ENCODE measurements at places on chromosomes 11 and 22.

- peak; percentile 49 for DNase-seq
Observed at GRCh38 chr11:128549256-128549944, 38.0 kb downstream of the ETS1 start.

DNA sequence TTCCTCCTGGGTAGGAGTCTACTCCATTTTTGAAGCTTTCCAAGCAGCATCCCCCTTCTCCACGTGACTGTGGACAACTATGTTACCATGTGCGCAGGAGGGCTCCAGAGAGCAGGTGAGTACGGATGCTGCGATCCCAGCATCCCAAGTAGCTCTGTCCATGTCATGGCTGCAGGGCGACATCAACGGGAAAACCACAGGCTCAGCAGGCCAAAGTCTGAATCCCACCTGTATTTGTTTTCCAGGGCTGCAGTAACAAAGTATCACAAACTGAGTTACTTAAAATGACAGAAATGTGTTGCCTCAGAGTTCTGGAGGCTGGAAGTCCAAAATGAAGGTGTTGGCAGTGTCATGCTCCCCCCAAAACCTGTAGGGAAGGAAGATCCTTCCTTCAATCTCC lies 40.3 kb downstream of the MCHR1 start:
- no peak for DNase-seq

- no peak for DNase-seq
Observed at GRCh38 chr22:32021716-32022115, 21.3 kb upstream of the SLC5A1 start.

- DNase-seq = peak; percentile 91
Observed at GRCh38 chr22:37818409-37819104, 4.6 kb upstream of the GALR3 start.

GRCh38 chr11:106625566-106625965 lies 392.7 kb downstream of the GUCY1A2 start:
- no peak for DNase-seq

- DNase-seq = peak; percentile 19
Observed at GRCh38 chr11:61962213-61963015, 5.0 kb downstream of the FTH1 start.

DNA sequence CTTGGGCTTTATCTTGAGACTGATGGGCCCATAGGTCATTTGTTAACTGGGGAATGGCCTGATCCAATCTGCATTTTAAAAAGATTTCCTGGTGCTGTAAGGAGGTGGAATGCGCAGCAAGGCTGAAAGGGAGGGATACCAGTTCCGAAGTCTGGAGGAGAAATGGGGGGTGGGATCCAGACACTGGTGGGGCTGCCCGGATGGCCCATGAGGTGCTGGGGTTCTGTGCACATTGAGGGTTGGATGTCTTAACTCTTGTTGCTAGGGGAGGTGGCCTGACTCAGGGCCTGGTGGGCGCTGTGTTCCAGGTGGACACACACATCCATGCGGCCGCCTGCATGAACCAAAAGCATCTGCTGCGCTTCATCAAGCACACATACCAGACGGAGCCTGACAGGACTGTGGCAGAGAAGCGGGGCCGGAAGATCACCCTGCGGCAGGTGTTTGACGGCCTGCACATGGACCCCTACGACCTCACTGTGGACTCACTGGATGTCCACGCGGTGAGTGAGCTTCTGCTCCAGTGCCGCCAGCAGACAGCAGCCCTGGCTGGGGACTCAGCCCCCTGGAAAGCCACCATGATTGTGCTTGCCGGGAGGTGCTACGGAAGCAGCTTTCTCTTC lies 38.1 kb downstream of the AMPD3 start:
- peak; percentile 40 for DNase-seq

- DNase-seq = no peak
Observed at GRCh38 chr11:47254386-47254785, 3.4 kb upstream of the NR1H3 start.

DNA sequence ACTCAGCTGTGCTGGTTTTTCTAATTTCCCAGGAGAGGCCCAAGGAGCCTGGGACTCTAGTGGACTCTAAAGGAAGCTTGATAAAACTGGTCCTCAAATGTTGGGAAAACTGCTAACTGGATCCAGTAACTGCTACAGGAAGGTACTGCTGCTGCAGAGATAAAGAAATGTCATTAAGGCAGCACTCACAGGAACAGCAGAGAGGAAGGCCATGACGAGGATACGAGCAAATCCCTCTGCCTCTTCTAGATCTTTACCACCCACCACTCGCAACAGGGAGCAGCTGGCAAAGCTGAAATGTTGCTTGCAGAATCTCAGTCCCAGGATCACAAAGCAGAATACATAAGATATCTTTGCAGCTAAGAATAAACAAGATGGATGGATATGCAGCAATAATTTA lies 23.5 kb downstream of the TTC28 start:
- DNase-seq = no peak

DNA sequence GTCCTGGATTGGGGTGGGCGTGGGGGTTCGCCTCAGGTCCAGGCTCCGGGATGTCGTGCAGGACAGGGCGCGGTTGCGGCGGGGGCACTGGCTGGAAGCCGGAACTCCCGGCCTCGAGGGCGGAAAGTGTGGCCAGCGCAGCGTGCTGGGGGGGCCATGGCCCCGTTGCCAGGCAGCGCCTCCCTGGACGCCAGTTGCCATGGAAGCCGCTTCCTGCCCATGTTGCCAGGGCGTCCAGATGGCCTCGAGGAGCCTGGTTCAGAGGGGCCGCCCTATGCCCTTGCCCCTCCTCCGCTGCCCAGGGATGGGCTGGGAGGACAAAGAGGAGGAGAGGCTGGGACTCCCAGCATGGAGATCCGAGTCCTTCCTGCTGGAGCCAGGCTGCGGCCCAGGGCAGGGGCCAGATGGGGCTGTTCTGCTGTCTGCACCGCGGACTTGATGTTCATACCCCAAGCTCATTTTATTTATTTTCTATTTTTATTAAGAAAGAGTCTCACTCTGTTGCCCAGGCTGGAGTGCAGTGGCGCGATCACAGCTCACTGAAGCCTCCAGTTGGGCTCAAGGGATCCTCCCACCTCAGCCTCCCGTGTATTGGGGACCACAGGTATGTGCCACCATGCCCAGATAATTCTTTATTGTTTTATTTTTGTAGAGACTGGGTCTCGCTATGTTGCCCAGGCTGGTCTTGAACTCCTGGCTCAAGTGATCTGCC lies 4.6 kb upstream of the CCDC188 start:
- no peak for DNase-seq

GRCh38 chr11:43694477-43694876 lies 13.9 kb downstream of the HSD17B12 start:
- no peak for DNase-seq

GRCh38 chr11:119567688-119568582 lies 145.0 kb upstream of the THY1 start:
- DNase-seq = no peak

DNA sequence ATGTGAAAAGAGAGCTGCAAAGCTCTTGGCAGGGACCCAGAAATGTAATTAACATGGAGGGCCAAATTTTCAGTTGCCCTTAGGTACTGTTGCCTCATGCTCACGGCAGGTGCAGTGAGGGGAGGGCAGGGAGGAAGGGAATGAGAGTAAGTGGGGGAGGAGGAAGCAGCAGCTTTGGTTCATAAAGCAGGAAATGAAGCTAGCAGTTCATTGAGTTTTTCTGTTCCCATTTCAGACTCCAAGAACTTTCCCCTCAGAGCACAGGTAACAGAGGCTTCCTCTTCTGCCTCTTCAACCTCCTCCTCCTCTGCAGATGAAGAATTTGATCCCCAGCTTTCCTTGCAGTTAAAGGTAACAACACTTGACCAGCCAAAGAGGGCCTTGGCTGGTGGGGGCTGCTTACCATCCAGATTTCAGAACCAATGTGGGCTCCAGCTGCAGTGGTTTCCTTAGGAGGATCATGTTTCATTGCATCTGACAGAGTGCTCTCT lies 57.9 kb upstream of the PARVA start:
- peak; percentile 31 for DNase-seq

DNA sequence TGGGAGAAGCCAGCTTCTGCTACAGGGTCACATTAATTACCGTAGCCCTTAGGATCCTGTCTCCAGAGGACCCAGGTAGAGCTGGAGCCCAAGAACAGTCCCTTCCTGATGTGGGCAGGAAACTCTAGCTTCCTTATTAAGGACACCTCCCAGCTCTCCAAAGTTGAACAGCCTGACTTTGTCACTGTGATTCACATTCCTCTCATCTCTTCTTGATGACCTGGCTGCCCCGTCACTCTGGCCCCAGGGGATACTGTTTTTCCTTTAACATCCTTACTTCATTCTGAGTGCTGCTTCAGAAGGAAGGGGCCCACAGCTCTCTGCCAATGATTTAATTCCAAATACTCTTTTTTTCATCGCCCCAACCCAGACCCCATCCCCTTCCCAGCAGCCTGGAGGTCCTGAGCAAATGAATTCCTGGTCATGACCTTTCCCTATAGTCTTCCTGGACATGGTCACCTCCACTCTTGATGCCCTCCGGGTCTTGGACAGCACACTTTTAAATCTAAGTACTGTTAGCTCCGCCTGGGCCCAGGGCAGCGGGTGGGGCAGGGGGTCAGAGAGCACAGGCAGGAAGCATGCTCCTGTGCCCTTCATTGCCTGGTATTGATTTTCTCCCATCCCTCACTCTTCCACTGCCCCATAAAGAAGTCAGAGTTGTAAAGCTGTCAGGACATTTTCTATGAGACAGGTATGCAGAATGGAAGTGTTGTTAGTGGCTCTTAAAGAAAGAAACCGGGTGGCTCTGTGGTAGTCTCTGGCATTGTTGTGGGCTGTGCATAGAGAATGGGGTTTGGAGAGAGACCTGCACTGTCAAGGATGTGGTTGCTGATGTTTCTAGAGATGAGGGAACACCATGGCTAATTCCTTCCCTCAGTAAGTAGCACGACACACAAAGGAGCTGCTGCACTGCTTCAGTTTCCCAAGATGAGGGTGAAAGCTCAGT lies 22.3 kb upstream of the SPON1 start:
- DNase-seq = no peak

DNA sequence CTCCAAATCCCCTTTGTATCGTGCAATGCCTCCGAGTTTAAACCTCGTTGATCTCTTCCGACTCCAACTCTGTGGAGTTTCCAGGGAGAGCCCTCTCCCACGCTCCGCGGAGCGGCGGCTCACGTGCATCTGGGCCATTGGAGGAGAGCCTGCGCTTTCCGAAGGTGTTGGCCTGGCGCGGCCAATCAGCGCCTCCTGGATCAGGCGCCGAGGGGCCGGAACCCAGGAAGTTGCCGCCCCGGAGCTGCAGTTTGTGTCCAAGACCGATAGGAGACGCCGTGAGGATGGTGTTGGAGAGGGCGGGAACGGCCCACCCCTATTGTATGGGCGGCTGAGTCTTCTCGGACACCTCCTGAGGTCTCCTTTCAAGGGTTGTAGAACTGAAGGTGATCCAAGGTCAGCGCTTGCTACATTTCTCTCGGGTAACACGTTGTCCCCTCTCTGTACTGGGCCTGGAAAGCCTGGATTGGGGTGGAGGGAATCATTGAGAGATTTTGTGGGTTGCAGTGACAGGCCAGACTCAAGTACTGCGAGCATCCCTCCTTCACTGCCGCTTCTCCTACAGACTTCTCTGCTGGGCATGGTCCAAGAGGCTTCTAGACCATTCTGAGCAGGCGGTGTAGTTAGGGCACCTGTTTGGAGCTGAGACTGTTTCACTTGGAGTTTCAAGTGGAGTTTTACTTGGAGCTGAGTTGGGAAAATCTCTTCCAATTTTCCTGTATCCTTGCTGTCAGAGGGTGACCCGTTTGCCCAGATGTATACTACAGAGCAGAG lies 1.7 kb downstream of the ADAMTS15 start:
- peak; percentile 93 for DNase-seq

- peak; percentile 99 for DNase-seq
Observed at GRCh38 chr22:19447330-19448075, at the start of gene C22orf39. TSS of gene C22orf39 (minus strand) at chr22:19447711. CDS start at chr22:19447688, 23 bp downstream.

GRCh38 chr11:8025123-8025522 lies 38.0 kb downstream of the EIF3F start:
- DNase-seq = no peak

GRCh38 chr22:33529424-33530113 lies 390.7 kb downstream of the LARGE1 start:
- DNase-seq = no peak

DNA sequence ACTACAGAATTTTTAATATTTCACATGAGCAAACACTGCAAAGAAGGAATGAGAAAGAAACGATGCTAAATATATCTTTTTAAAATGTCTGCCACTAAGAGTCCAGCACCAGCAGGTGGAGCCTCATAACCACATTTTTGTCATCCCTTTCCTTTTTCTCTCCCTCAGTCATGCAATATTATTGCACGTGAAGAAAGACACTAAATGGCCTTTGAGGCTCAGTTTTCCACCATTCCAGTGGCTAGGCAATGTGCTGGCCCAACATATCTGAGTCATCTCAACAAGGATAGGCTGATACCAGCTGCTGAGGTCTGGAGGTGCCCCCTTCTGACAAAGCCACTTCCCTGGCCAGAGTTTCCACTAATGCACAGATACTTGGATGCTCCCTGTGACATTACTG lies 1.8 kb downstream of the ALKBH8 start:
- no peak for DNase-seq

DNA sequence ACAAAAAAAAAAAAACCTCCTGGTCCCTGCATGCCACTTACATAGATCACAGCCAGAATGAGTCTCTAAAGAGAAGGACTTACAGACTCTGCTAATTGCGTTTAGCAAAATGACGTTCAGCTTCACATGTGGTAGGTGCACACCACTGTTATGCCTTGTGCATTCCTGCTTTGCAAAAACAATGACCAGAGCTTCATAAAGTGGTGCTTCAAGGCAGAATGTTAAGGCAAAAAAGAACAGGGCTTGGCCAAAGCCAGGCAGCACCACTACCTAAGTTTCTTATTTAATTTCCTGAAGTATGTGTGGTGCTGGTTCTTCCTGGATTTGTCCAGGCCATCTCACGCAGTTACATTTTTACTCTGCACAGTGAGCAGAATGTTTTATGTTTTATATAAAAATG lies 85.2 kb downstream of the GALNT18 start:
- DNase-seq = no peak

GRCh38 chr11:12182676-12183541 lies 72.5 kb downstream of the MICAL2 start:
- no peak for DNase-seq

DNA sequence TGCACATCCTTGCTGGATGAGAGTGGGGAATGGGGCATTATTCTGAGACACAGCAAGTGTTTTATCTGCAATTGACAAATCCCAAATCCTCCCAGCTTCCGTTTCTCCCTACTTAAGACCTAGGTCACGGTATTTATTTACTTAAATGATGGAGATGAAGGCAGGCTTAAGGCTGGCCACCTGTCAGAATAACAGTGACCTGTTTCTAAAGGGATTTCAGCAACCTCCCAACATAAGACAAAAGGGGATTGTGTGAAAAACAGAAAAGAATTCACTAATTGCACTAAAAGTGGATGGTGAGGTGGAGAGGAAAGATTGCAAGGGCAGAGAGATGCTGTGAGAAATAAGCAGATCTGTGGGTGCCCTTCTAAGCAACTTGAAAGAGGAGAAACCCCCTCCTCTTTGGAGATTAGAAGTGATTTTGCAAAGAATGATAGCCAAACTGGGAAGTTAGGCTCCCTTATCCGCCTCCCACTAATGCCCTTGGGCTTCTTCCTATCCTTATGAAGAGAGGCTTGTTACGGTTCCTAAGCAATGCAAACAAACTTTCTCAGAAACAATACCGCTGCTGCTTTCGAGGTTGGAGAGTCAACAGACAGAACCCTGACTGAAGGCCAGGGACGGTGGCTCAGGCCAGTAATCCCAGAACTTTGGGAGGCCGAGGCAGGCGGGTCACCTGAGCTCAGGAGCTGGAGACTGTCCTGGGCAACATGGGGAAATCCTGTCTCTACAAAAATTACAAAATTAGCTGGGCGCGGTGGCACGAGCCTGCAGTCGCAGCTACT lies 84.3 kb downstream of the ARL14EP start:
- DNase-seq = peak; percentile 21

- peak; percentile 89 for DNase-seq
Observed at GRCh38 chr11:59182457-59183151, 10.7 kb downstream of the DTX4 start.

Measured in H7 (cell line).